ENCODE measurements at places on chromosomes 2 and 18. TPM values are rescaled to one million over a fixed set of nuclear protein-coding genes. Genes with fewer than 3 reads are reported as not detected.

DNA sequence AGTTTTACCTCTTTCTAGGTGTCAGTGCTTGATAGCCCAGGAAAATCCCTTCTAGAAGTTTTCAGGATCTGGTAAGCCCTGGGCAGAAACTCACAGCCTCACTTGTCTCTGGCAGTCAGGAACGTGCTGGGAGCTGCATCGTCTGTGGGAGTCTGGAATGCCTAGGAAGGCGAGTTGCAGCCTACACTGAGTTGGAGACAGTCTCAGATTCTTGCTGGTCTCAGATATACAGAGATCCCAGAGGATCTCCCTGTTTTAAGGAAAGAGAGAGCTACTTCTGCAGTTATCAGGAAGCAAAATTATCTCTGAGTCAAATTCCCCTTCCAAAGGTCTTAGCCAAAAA is 104.4 kb upstream of the CDC42EP3 start:
- no peak overlapping the region for H3K4me3 ChIP-seq
- H3K4me1 ChIP-seq: peaks cover 76% of the 10 kb centered on the region
- peak; percentile 63 for DNase-seq
- no peaks in the 10 kb centered on the region for H3K36me3 ChIP-seq

- no peaks in the 10 kb centered on the region for H3K36me3 ChIP-seq
- no peak for DNase-seq
- no peaks in the 10 kb centered on the region for H3K4me1 ChIP-seq
- no peak overlapping the region for H3K27ac ChIP-seq
- no peak overlapping the region for H3K4me3 ChIP-seq
- no peaks in the 10 kb centered on the region for H3K27me3 ChIP-seq
Observed at GRCh38 chr2:106566050-106566449, 78.9 kb downstream of the CD8B2 start.

DNA sequence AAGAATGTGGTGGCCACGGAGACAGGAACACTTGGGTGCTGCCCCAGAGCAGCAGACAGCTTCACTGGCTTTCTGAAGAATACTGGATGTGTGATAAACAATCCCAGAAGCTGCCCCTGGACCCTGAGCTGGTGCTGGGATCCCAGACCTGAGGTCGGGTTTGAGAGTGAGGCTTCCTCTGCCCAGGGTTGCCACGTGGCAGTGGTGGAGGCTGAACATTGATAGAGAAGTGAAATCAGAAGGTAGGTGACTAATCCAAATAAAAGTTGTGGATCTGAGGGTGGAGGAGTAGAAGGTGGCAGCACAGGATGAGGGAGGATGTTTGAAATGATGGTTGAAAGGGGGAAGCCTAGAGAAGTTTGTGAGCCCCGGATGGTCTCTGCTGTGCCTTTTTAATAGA is 64.0 kb downstream of the FMNL2 start:
- H3K4me1 ChIP-seq: peaks cover 38% of the 10 kb centered on the region
- H3K4me3 ChIP-seq: no peak overlapping the region
- H3K27me3 ChIP-seq: no peaks in the 10 kb centered on the region
- DNase-seq: no peak
- H3K36me3 ChIP-seq: no peaks in the 10 kb centered on the region
- H3K27ac ChIP-seq: no peak overlapping the region

GRCh38 chr2:8927510-8928455 is 75.7 kb downstream of the MBOAT2 start:
- peaks cover 7% of the 10 kb centered on the region for H3K4me1 ChIP-seq
- H3K36me3 ChIP-seq: peaks cover 9% of the 10 kb centered on the region
- DNase-seq: no peak
- no peak overlapping the region for H3K27ac ChIP-seq
- H3K27me3 ChIP-seq: no peaks in the 10 kb centered on the region

GRCh38 chr18:3873211-3873610 is 423.2 kb downstream of the TGIF1 start:
- H3K27me3 ChIP-seq: peaks cover 43% of the 10 kb centered on the region
- no peaks in the 10 kb centered on the region for H3K4me1 ChIP-seq
- H3K4me3 ChIP-seq: no peak overlapping the region
- no peaks in the 10 kb centered on the region for H3K36me3 ChIP-seq
- no peak overlapping the region for H3K27ac ChIP-seq
- DNase-seq: no peak

DNA sequence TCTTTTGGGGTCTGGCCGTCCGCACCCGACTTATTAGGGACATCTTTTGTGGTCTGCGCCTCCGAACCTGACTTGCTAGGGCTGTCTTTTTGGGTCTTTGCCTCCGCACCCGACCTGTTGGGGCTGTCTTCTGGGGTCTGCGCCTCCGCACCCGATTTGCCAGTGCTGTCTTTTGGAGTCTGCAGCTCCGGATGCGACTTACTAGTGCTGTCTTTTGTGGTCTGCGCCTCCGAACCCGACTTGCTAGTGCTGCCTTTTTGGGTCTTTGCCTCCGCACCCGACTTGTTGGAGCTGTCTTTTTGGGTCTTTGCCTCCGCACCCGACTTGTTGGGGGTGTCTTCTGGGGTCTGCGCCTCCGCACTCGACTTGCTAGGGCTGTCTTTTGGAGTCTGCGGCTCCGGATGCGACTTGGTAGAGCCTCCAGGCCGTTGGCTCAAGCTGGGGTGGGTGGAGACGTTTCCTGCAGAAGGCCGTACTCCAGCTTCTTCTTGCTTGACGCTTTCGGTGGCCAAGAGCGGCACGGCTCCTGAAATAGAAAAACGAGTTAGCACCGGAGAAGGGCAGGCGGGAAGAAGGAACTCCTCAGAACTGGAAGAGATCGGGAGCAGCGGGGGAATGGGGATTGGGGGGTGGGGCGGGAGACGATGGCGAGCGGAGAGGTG is 498 bp downstream of the TGOLN2 start:
- peak overlapping the region; percentile 62 for H3K4me3 ChIP-seq
- peaks cover 37% of the 10 kb centered on the region for H3K4me1 ChIP-seq
- no peak for DNase-seq
- H3K27ac ChIP-seq: peak overlapping the region; percentile 96
- peaks cover 58% of the 10 kb centered on the region for H3K36me3 ChIP-seq
- no peaks in the 10 kb centered on the region for H3K27me3 ChIP-seq

GRCh38 chr2:88831071-88831791 is 139.8 kb downstream of the RPIA start:
- H3K27me3 ChIP-seq: no peaks in the 10 kb centered on the region
- no peak overlapping the region for H3K4me3 ChIP-seq
- no peak for DNase-seq
- H3K36me3 ChIP-seq: no peaks in the 10 kb centered on the region
- H3K4me1 ChIP-seq: no peaks in the 10 kb centered on the region

DNA sequence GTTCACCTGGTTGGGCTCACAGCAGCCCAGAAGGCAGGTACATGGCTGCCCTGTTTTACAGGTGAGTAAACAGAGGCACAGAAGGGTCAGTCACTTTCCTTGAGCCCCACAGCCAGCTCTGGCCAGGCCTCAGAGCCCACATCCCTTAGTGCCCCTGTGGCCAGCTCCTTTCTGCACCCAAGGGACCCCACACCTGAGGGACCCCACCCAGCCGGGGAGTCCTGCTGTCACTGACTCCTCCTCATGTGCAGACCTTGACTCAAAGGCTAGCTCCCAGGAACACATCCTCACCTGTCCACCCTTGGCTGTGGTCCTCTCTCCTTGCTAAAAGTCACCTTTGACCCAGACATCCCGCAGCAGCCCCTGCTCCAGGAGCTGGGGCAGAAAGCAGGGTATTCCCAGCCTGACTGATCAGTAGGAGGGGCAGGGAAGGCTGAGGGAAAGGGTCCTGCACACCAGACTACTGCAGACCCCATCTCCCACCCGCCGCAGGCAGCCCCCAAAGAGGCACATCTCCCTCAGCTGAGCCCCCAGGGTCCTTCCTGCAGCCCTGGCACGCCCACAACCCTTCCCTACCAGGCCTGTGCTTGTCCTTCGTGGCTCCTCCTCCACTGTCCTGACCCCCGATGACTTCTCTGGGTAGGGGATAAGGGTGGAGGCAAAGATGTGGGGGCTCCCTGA is 9.8 kb upstream of the ARHGEF4 start:
- DNase-seq: peak; percentile 41
- H3K4me3 ChIP-seq: no peak overlapping the region
- peaks cover 50% of the 10 kb centered on the region for H3K4me1 ChIP-seq
- peak overlapping the region; percentile 54 for H3K27ac ChIP-seq

DNA sequence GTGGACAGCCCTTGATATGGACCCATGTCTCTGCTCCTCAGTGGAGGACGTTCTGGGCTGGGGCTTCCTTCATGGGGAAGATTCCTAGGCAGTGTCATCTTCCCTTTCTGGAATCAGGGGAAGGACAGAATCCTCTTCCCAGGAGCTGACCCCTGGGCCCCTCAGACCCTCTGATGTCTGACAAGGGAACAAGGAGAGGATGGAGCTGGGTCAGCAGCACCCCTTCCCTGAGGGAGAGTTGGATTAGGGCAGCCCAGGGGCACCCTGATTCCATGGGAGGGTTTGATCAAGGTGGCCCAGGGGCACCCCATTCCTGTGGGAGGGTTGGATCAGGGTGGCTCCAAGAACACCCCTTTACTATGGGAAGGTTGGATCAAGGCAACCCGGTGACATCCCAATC is 86.5 kb downstream of the ACKR3 start:
- H3K36me3 ChIP-seq: no peaks in the 10 kb centered on the region
- no peak for DNase-seq
- H3K27ac ChIP-seq: no peak overlapping the region
- no peak overlapping the region for H3K4me3 ChIP-seq
- H3K27me3 ChIP-seq: no peaks in the 10 kb centered on the region
- H3K4me1 ChIP-seq: peaks cover 33% of the 10 kb centered on the region

The C2orf15 gene
- total RNA-seq: not detected

The IL1RN gene
- not detected for total RNA-seq

The CEP68 gene
- total RNA-seq: 5.1 TPM
